Anterior cingulate cortex (tissue), 58 donors: ENCODE measurements at places on chromosomes 11 and 22.

DNA sequence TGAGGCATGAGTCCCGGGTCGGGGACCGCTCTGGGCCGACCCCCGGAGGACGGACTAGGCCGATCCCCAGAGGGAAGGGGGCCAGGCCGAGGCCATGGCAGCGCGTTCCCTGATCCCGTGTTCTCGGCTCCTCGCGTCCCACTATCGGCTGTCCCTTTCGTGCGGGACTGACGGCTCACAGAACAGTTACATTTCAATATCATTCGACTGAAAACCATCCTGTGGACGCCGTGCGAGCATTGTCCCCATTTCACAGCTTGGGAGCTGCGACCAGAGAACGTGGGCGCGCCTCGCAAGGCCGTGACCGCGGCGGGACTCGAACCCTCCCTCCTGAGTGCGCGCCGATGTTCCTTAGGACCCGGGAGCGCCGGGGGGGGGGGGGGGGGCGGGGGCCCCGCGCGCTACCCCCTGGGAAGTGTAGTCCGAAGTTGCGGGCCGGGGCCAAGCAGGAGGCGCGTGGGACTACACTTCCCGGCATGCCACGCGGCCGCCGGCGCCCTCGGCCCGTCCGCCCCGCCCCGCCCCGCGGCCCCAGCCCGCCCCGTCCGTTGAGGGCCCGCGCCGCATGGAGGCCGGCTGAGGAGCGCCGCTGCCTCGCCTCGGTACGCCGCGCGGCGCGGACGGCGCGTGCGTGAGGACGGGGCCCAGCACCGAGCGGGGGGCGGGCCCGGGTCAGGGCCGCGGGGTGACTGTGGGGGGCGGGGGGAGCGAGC is at the start of gene TRABD:
Gene TRABD (plus strand): TSS at position 539 of the 713 bp plus-strand sequence. CDS start 7,148 bp downstream, outside the sequence.
- peak; percentile 87 for DNase-seq

- no peak for DNase-seq
Observed at GRCh38 chr11:96014217-96014616, 90.3 kb upstream of the MTMR2 start.

GRCh38 chr22:17429516-17429915 is 60.3 kb downstream of the CECR2 start:
- no peak for DNase-seq

DNA sequence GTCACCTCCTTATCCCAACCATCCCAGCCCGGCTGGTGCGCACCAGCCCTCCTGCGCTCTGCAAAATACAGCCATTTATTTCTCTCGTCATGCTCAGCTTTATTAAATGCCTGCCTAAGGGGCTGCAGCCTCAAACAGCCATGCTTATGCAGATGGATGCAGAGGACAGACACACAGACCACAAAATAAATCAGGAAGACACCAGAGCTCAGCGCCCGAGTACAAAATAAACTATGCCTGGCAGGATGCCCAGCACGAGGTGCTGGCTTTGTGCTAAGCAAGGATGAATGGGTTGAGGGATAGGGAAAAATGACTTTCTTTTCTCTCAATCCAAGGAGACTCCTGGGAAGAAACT is 70.5 kb downstream of the RPUSD4 start:
- no peak for DNase-seq

DNA sequence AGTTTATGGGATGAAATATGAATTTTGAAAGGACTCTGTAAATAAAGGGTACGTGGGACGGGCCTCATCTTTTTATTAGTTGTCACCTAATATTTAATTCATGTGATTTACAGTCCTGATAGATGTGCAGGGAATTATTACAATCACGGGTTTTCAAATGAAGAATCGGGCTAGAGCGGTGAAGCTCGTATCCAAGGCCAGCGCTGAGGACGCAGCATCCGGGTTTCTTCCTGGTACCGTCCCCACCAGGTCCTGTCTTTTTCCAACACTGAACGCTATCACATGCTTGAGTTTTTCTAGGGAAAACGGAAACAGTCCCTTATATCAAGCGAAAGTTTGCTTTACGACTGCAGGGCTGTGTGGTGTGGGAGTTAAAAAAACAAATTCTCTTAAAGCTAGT is 787 bp downstream of the SMDT1 start:
- peak; percentile 6 for DNase-seq

- DNase-seq: no peak
Observed at GRCh38 chr11:45568049-45568448, 97.4 kb downstream of the CHST1 start.

- no peak for DNase-seq
Observed at GRCh38 chr11:8287297-8287696, 23.6 kb upstream of the LMO1 start.

DNA sequence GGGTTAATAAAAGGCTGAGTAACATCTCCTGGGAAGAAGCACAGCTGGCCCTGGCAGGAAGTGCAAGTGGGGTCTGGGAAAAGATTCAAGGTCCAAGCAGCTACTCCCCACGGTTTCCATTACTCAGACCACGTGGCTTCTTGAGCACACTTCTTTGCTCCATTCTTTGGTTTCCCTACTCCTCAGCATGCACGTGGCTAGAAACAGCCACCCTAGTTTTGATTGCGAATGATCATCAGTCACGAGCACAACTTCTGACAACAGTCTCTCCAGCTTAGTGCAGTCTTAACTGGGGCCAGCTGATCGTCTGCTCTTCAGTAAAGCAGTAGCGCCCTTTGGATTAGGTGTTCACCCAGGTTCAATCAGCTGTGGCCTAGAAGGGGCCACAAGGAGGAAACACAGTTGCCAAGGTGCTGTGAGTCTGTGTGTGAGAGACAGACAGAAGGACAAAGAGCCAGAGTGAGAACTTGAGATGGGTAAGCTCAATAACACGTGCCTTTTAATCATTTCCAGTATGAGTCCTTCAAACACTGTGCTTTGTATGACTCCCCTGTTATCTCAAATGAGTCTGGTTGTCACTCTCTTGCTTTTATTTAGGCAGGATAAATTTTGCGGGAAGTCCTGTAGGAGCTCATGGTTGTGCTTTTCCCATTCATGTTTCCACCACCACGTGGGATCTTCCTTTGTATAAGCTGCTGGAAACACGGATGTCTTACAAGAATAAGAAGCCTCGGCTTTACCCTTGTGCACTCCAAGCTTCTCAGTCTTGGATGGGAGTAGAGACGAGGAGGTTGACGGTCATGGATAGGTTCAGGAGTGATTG is 901 bp upstream of the PARVA start:
- DNase-seq: no peak

DNA sequence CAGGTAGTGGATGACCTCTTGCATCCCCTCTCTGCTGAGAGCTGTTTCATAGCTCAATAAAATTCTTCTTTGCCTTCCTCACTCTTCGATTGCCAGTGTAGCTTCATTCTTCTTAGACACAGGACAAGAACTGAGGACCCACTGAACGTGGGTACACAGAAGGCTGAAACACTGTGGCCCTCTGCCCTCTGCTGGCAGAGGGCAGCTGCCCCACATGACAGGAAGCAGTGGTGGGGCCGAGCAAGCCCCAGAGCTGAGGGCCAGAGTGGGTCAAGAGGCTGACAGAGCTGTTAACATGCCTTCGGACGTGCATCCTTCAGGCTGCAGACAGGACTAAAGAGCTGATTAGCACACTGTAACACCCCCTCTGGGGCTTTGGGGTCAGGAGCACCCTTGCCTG is 15.6 kb downstream of the SMC1B start:
- no peak for DNase-seq

DNA sequence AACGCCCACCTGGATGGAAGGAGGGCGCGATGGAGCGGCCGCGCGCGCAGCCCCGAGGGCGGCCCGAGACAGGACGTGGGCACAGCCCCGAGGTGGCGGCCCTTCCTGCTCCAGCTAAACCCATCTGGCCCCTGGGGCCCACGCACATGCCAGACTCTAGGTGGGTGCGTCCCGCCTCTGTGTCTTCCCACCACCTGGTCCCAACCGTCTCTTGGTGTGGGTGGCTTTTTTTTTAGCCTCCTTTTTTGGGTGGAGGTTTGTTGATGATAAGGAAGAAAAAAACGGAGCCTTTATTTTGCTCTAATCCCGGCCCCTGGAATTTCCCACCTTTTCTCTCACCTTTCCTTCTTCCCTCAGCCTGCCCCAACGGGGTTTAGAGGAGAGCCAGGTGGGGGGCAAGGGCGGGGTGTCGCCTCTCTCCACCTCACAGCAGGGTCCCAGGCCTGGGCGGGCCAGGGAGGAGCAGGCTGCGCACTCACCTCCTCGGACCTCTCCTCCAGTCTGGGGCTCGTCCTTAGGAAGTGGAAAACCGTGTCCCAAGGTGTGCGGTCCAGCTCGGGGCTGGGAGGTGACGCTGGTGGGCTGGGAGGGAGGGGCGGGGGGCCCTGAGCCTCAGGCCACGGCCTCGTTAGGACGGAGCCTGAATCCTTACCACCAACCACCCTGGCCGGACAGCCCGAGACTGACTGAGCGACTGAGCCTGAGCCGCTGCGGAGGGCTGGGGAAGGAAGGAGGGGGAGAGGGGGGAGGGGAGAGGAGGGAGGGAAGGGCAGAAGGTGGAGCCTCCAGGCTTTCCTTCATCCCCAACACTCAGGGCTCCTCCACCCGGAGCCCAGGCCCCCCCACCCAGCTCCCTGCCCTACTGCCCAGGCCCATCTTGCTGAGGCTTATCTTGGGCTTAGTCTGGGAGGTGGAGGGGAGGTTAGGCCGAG is at the start of gene SOX10:
Gene SOX10 (minus strand): TSS at position 696 of the 932 bp plus-strand sequence. CDS start 771 bp downstream, outside the sequence.
- peak; percentile 44 for DNase-seq

- DNase-seq: no peak
Observed at GRCh38 chr11:4375431-4376140, 7.4 kb upstream of the OR52B4 start.

- DNase-seq: no peak
Observed at GRCh38 chr11:102387043-102387781, 40.2 kb downstream of the BIRC2 start.

GRCh38 chr22:42340829-42341383 is 70.5 kb upstream of the TCF20 start:
- DNase-seq: peak; percentile 46

DNA sequence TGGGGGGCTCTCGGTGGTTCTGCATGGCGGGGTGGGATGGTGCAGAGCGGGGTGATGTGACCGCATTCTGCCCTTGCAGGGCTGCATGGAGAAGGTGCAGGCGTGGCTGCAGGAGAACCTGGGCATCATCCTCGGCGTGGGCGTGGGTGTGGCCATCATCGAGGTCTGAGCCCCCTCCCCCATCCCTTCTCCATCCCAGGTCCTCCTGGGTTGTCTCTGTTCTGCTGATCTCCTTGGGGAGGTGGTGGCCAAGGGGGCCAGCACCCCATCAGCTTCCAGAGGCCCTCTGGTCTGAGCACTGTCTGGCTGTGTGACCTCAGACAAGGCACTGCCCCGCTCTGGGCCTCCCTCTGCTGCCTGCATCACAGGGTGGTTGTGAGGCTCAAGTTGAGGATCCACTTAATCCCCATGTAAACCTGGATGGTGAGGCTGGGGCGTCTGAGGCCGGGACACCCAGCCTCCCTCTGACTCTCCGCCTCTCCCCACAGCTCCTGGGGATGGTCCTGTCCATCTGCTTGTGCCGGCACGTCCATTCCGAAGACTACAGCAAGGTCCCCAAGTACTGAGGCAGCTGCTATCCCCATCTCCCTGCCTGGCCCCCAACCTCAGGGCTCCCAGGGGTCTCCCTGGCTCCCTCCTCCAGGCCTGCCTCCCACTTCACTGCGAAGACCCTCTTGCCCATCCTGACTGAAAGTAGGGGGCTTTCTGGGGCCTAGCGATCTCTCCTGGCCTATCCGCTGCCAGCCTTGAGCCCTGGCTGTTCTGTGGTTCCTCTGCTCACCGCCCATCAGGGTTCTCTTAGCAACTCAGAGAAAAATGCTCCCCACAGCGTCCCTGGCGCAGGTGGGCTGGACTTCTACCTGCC is 53.3 kb downstream of the CD82 start:
- no peak for DNase-seq

DNA sequence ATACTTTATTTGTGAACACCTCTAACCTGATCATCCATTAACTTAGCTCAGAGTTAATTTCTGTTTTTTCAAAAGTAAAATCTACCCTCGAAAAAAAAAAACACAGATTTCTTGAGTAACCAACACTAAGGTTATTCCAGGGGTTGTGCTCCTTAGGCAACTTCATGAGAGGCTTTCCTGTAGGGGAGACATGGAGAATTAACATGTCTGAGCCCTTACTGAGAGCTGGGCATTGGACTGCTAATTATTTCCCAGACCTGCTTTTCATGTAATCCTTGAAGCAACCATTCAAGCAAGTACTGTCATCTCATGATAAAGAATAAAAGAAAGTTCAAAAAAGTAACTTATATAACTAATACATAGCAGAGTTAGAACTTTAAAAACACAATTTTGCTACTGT is 13.5 kb upstream of the UPB1 start:
- no peak for DNase-seq

DNA sequence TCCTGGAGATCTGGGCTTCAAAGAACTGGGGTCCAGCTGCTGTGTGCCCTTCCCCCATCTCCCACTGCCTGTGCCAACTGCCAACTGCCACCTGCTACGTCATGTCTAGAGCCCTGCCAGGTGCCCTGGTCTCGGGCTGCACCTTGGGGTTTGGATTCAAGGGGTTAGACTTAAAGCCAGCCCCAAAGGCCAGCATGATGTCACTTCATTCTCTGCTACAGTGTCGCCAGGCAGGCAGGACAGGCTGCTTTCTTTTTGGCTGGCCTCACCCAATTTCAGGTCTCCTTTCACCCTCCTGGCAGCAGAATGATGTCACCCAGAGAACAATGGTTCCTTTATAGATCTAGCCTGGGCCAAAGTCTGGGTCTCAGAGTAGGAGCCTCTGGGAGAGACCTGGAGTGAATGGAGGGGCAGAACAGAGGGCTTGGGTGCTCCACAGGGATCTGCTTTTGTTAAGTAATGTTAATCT is 79.5 kb upstream of the CRYBB3 start:
- DNase-seq: no peak

DNA sequence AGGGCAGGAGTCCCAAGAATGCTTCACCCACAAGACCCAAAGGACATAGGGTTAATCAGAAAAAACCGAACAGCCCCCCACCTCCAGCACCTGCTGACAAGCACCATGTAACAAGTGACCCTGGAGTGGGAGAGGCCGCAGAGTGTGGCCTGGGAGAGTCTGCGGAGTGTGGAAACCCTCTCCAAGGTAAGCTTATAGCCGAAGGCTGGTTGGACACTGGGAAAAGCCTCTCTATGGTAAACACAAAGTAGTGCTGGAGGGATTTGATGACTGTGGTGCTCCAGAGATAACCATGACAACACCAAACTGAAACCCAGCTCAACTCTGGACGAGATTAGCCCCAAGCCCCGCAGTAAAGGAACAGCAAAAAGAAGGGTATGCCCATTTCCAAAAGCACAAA is 19.2 kb downstream of the ASCL2 start:
- no peak for DNase-seq

GRCh38 chr11:1401656-1402221 is 12.0 kb downstream of the BRSK2 start:
- peak; percentile 51 for DNase-seq

GRCh38 chr11:12629601-12630313 is 44.5 kb upstream of the TEAD1 start:
- DNase-seq: no peak
